ENCODE measurements at places on chromosomes 7 and 10.

- DNase-seq: no peak
Observed at GRCh38 chr10:129126982-129127381, 340.1 kb upstream of the MGMT start.

DNA sequence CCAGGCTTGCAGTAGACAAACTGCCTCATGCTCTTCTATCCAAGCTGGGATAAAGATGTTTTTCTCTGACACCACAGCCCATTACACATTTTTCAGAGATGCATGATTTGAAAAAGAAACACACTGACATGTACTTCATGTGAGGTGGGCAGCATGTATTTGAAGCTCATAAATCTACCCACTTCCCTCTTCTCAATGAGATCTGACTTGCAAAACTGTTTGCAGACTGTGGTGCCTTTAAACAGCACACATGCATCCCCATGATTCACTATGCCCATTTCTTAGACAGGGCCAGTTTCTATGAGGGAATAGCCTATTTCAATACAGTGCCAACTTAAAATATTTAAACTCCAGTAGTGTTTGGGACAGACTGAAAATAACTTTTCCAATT is 109.8 kb downstream of the GLI3 start:
- DNase-seq: no peak

GRCh38 chr7:27685209-27685608 is 22.5 kb upstream of the HIBADH start:
- DNase-seq: no peak

DNA sequence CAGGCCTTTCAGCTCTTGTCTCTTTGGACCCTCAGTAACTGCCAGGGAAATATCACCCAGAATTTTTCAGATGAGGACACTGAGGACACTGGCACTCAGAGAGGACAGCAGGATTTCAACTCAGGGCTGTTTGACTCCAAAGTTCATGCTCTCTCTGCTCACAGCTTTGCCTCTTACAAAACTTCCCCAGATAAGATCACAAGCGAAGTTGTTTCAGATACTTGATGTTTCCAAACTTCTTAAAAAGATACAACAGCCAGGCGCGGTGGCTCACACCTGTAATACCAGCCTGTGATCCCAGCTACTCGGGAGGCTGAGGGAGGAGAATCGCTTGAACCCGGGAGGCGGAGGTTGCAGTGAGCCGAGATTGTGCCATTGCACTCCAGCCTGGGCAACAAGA is 32.4 kb upstream of the ZRANB1 start:
- DNase-seq: no peak

GRCh38 chr10:63664341-63664885 is 143.2 kb downstream of the REEP3 start:
- DNase-seq: peak; percentile 7

All from NCI-H510A (cell line).